ENCODE measurements at places on chromosomes 3 and 15.

GRCh38 chr3:184635126-184635525 is 73.5 kb downstream of the EPHB3 start:
- DNase-seq = no peak

GRCh38 chr15:82177291-82178010 is 85.1 kb downstream of the EFL1 start:
- DNase-seq = no peak

- DNase-seq = peak; percentile 3
These were observed 503.6 kb upstream of the NAALADL2 start for GRCh38 chr3:174355505-174355904.

- DNase-seq = no peak
These were observed 32.9 kb upstream of the PIK3R4 start for GRCh38 chr3:130779486-130779885.

GRCh38 chr15:49059491-49059890 is 13.2 kb upstream of the SECISBP2L start:
- DNase-seq = no peak

- no peak for DNase-seq
These were observed 112.3 kb upstream of the HES1 start for GRCh38 chr3:194023501-194024280.

GRCh38 chr15:42507514-42507913 is 12.1 kb downstream of the SNAP23 start:
- DNase-seq = no peak

- peak; percentile 45 for DNase-seq
These were observed 70.5 kb upstream of the BOC start for GRCh38 chr3:113140876-113141275.

DNA sequence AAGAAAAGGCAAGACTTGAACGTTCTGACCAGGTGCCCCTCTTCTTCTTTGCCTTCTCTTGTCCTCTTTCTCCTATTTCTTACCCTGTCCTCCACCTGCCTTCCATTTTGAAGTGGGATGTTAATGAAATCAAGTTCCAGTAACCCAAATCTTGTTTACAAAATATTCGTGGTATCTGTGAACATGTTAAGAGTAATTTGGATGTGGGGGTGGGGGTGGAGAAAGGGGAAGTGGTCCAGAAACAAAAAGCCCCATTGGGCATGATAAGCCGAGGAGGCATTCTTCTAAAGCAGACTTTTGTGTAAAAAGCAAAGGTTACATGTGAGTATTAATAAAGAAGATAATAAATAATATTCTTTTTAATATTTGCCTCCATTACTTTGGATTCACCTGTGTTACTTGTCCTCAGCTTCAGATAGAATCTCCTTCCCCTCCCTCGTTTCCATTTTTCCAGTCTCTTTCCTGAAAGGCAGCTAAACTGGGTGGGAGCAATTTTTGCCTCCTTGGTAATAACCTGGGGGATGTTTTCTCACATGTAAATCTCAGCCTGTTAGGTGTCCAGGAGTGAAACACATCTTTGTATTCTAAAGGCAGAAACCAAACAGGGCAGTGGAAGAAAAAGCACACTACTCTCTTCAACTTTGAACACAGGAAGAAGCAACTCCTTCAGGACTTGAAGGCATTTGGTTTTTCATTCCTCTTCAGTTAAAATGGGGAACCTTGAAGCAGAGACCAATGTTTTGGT is 3.2 kb downstream of the CHST2 start:
- no peak for DNase-seq

- no peak for DNase-seq
These were observed 43.4 kb downstream of the TPRA1 start for GRCh38 chr3:127546970-127547733.

DNA sequence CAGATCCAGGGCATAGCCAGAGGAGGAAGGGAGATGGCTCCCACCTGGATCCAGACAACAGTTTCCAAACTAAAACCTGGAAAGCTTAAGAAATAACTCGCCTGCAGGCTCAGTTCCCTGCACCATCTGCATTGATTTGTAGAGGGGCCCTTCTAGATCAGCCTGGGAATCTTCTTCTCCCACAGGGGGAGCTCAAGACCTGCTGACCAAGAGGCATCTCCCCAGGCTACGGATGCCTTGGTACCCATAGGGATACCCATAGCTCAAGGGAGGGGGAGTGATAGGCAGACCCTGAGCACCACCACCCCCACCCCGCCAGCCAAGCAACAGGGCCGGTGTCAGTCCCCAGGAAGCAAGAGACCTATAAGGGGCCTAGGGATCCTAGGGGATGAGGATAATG is 28.0 kb upstream of the DCLK3 start:
- DNase-seq = peak; percentile 26

DNA sequence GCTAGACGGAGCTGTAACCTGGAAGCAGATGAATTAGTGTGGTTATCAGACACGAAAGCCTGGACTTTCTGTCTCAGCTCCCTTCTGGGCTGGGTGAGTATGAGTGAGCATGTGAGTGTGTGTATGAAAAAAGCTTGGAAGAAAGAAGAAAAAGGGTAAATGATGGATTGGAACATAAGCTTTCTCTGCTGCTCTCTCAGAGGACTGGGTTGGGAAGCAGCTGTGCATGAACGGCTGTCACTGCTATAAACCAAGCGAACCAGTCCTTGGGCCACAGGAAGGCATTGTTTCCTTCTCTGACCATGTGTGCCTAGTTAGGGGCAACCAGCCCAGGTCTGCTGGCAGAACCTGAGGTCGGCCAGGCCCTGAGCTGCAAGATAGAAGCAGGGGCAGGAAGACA is 37.0 kb downstream of the UMPS start:
- no peak for DNase-seq

- DNase-seq = no peak
These were observed 6.6 kb downstream of the FAM98B start for GRCh38 chr15:38460543-38460942.

GRCh38 chr3:50238549-50239026 is 2.6 kb downstream of the GNAI2 start:
- peak; percentile 52 for DNase-seq

DNA sequence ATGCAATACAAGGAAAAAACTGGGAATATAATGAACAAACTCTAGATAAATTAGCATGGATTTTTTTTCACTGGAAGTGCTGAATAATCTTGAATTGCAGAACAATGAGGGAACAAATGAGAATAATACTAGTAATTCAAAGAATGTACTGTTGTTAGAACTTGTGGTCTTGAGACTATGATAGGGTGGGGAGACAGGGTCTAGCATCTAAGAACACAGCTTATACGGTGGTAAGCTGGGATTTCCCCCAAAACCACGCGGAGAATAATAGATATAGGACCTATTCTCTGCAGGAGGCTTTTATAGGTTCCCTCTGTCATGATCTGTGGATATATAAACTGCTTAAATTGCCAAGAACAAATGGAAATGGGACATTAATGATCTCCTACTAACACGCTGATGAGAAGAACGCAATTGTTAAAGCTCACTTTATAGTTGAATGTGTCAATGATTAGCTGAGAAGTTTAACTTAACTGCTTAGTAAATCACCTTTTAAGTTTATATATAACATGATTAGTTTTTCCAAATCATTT is 692.3 kb downstream of the ZPLD1 start:
- DNase-seq = no peak

GRCh38 chr3:47365213-47366153 is 15.3 kb upstream of the PTPN23 start:
- DNase-seq = no peak

GRCh38 chr15:65862682-65863081 is 6.6 kb upstream of the RAB11A start:
- DNase-seq = peak; percentile 80

DNA sequence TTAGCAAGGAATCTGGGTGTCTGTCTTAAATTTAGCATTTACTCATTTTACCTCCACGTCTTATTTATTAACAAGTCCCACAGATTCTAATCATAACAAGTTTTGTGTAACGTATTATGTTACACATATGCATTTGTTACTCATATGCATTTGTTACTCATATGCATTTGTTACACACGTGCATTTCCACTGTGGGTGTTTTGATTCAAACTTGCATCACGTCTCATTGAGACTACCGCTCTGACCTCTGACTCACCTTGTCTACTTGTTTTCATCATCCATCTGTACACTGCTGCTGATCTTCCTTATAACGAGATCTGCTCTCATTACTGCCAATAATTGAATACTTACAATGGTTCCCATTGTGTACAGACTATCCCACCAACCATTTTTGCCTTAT is 1141.4 kb downstream of the TBL1XR1 start:
- DNase-seq = no peak

- DNase-seq = no peak
These were observed 473.0 kb upstream of the ROBO2 start for GRCh38 chr3:76566904-76567303.

GRCh38 chr3:133475245-133476010 is 75.6 kb downstream of the BFSP2 start:
- DNase-seq = peak; percentile 83

DNA sequence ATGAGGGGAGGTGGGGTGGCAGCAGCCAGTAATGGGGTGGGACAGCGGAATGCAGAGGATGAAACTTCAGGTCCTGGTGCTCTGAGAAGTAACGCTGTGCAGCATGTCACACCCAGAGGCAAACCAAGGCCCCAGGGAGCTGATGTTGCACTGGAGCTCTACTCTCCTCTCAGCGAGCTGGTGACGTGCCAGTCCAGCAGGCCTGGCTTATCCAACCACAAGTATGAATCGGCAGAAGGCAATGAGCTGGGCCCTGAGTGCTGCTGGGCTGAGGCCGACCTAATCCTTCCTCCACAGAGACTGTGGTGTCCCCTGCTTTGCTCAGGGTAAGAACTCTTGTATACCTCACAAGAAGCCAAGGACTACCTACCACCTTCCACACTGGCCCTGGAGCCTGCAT is 30.5 kb downstream of the CD86 start:
- DNase-seq = no peak

DNA sequence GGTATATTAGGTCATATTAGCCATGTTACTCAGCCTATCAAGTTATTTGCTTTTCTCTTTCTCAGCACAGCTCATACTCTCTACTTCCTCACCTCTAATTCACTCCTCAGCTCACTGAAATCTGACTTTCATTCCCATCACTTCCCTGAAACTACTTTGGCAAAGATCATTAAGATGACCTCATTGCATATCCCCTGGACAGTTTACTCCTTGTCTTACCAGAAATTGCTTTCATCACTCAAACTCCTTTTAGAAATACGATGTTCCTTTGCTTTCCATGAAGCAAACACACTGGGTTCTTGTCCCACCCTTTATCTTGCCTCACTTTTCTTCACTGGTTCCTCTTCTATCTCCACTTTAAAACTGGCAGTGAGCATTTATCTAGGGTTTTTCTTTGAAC is 354.4 kb downstream of the TUSC7 start:
- DNase-seq = no peak

- no peak for DNase-seq
These were observed 512.1 kb downstream of the MAGI1 start for GRCh38 chr3:65526656-65527055.

DNA sequence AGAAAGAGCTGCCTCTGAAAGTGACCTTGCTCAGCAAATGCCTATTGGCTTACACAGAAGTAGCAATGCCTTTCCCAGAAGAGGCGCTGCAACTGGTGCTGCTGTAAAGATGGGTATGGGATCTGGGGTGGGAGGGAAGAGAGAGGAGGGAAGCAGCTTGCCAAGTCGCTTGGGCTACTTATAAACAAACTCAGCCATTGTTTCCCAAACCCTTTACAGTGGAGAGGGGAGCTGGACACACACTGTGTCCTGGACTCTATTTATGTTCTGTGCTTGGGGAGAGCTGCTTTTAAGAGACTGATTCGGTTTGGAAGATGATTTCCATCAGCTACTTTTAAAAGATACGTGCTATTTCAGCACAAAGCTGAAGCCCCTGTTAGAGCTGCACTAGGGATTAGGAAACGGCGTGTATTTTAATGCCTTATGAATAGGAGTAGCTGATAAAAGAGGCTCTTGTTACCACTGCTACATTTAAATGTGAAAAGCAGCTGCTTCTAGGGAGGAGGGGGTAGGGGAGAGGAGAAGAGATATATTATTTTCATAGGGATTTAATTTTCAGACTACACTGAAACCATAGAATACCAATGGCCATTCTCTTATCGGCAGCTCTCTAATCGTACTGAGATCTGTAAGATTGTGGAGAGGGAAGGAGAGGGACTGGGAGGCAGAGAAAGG is 440.6 kb downstream of the MCTP2 start:
- DNase-seq = no peak

DNA sequence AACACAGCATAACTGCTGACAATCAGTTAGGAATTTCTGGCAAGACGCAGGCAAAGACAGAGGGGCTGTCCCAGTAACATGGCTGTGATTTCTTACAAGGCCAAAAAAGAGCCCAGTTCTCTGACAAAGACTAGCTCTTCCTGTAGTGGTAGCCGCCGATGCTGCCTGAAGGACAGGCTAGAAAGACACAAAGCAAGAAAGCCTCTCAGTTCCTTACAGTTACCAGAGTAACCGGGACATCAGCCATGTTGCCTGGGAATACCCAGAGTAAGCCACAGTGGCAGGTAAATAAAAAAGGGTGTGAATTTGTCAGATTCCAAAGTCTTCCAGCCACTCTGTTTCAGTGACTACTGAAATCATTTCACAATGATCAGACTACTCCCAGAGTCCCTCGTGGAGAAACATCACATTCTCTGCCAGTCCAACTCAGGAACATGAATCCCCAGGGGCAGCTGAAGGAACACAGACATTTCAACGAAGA is 493.6 kb upstream of the ADAMTS9 start:
- no peak for DNase-seq

DNA sequence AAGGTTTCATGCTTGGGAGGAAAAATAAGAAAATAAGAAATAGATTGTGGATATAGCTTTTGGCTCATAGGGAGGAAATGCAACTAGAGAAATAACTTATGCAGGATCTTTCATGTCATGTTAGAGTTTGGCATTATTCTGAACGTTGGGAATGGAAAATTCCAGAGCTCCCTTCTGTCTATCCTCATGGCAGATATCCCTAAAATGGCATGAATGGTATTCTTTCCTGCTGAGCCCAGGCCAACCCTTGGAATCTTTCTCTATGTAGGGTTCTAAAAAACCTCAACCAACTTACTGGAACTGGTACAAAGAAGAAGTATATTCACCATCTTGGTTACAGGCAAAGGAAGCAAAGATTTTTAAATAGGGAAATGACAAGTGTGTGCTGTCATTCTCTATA is 212.5 kb downstream of the CHST2 start:
- DNase-seq = no peak

DNA sequence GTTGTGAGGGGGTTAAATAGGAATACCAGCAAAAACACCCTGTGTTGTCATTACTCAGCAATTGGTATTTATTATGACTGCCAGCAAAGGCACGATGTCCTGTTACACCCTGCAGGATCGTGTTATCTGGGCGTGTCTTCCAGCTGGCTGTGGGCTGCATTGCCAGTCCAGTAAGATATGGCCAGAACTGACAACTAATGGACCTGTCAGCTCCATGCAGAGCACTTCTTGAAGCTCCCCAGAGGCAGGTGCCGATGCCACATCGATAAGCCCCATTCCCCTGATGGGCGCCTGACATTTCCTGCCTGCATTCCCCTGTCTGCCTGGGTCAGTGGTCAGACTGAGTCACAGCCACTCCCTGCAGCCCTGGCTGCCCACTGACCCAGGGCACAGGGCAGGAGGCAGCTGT is 79.7 kb upstream of the RASGRF1 start:
- DNase-seq = no peak

DNA sequence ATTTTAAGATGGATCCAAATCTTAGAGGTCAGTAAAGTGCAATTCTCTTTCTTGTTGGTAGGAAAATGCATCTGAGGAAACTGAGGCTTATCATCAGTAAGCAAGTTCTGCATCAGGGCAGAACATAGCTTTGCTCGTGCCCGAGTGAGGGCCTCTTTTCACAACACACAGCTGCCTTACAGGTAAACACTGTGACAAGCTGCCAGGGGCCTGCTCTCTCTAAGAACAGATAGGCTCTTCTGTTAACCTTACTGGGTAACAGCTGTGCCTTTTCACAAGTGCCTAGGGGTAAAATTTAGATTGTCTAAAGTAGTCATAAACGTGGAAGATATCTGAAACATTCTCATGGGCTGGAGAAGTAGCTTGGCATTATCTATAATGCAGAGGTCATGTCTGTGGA is 118.1 kb downstream of the C3orf38 start:
- DNase-seq = no peak

Data from activated CD4-positive, alpha-beta T cell treated with anti-CD3 and anti-CD28 coated beads, Interleukin-10, Interleukin-2, amounts not matched to agents 100 ng/mL and 50 ng/mL, durations not matched to agents 16 hours and 8 hours (primary cell).